ENCODE measurements at places on chromosomes 2 and 18. TPM values are rescaled to one million over a fixed set of nuclear protein-coding genes. Genes with fewer than 3 reads are reported as not detected.

- DNase-seq, result peak; percentile 70
Observed at GRCh38 chr2:233974530-233975071, 57.4 kb downstream of the TRPM8 start.

GRCh38 chr2:180570864-180571263 is 409.5 kb upstream of the UBE2E3 start:
- DNase-seq, result no peak

The CREG2 gene
- total RNA-seq, result not detected

DNA sequence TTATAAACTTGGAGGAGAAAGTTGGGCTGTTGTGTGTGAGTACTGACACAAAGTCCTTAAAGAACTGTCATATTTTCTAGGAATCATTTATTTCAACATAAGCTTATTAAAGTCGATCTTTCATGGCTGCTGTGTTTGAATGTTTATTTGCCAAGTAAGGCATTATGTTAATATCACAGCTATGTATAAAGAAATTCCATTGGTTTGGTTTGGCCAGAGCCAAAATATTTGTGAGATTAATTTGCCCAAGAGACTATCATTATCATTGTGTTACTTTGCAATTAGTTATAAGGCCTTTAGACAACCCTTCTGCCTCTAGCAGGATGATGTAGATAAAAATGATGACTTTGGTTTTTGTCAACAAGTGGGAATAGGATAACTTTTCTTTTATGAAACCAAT is 240.6 kb upstream of the NT5C1B start:
- no peak for DNase-seq

GRCh38 chr18:55500316-55501086 is 87.5 kb downstream of the TCF4 start:
- no peak for DNase-seq

DNA sequence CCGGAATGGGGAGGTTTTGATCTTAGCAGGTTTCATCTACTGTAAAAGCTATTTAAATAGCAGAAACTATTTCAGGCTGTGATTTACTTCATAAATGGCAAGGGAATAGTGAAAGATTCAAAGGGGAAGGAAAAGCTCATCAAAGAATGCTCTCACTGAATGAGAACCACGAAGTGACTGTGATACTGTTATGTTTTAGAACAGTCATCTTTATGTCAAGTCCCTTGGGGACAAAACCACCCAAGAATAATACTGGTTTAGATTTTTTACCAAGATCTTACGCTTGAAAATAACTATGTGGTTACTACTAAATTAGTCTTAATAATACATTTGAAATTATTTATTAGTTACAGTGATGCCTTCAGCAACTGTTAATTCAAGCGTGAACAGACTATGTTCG is 28.1 kb downstream of the FARSB start:
- DNase-seq, result no peak

DNA sequence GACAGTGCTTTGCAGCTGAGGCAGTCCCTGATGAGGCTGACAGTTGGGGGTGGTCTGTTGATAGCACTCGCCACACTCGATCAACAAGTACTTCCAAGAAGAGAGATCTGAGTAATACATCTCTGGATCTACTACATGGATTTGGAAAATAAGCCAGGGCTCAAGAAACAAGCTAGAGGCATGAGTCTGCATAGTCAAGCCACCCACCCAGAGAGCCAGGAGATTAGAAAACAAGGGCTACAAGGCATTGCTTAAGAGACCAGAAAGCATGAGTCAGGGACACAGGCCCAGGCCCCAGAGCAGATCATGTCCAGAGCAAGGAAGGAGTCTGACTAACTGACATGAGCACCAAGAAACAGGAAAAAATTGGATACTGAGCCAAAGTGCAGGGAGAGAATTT is 196.9 kb upstream of the CWC22 start:
- DNase-seq, result no peak

The GPR55 gene
- not detected for total RNA-seq

GRCh38 chr2:215826838-215827441 is 186.4 kb downstream of the MREG start:
- DNase-seq, result no peak

- DNase-seq, result no peak
Observed at GRCh38 chr2:214549946-214550345, 139.1 kb downstream of the VWC2L start.

The ALPG gene
- not detected for total RNA-seq
